ENCODE measurements at places on chromosomes 5 and 9.

DNA sequence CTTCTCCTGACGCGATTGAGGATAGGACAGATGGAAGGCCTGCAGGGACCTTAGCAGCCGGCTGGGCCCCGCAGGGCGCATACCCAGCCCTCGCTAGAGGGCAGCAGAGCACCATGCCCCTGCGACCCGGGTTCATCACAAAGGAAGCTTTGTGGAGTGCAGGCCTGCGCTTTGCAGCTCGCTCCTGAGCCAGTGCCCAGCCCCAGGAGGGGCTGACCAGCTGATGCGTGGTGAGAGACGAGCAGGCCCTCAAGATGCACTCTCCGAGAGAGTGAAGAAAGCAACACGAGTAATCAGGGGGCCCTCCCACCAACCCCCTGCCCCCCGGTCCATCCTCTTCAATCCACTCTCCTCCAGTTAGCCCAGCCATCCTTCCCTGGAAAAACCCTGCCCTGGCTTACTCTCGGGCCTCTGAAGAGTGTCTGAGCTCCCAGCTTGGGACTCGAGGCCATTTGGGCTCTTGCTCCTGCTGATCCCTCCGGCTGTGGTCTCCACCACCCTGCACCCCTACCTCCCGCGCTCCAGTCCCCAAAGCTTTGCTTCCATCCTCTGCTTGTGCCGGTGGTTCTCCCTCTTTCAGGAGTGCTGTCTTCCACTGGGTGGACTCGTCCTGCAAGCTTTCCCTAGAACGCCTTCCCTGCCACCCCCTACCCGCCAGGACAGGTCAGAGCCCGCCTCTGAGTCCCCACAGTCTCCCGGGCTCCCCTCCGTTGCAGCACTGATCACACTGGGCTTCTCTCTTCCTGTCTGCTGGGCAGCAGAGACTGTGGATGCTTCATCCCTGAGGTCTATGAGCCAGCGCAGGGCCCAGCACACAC is 9.1 kb upstream of the KIF12 start:
- H3K27ac ChIP-seq, result no peak overlapping the region
- no peaks in the 10 kb centered on the region for H3K36me3 ChIP-seq
- H3K4me3 ChIP-seq, result no peak overlapping the region
- DNase-seq, result peak; percentile 69

DNA sequence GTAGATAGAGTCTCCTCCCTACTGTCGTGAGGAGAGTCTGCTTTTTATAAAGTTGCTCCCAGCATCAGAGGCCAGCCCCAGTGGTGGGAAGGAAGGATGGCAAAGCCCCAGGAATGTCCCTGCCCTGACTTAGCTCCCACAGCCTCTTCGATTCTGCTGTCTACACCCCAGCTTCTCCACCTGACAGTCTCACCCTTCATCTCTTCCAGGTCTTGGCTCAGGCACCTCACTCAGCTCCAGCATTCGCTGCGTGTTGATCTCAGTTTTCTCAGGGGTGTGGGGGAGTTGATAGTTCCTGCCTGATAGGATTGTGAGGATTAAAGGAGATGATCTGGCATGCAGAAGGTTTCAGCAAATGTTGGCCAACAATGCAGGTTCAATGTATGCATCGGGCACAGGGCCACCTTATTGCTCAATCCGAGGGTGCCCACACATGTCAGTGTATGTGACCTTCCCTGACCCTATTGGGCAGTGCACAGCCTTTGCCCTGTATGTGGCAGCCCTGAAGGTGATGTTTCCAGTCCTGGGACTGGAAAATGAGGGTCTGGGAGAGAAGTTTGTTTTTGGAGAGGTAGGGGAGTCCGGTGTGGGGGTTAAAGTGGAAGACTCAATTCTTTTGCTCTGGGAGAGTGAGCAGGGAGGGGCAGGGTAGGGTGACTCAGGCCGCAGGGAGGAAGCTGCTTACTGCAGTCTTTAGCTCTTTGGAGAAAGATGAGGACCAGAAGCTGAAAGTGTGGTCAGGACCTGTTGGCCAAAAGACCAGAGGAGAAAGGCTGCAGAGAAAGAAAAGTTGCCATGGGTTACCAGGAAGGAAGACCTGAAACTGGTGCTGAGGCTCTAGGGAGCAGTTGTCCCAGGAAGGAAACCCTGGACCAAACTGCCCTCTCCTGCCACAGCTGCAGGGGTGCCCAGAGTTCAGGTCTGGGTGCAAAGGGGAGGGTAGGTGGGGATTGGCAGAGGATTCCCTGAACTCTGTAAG is 153.2 kb downstream of the MACROH2A1 start:
- no peak overlapping the region for H3K4me3 ChIP-seq
- DNase-seq, result no peak
- H3K27me3 ChIP-seq, result no peaks in the 10 kb centered on the region
- H3K4me1 ChIP-seq, result no peaks in the 10 kb centered on the region
- no peaks in the 10 kb centered on the region for H3K36me3 ChIP-seq

GRCh38 chr5:154465169-154465568 is 12.9 kb downstream of the HAND1 start:
- H3K4me3 ChIP-seq, result no peak overlapping the region
- H3K36me3 ChIP-seq, result no peaks in the 10 kb centered on the region
- DNase-seq, result no peak
- no peaks in the 10 kb centered on the region for H3K4me1 ChIP-seq
- no peak overlapping the region for H3K27ac ChIP-seq
- H3K27me3 ChIP-seq, result peaks cover 24% of the 10 kb centered on the region

GRCh38 chr5:118553662-118554061 is 434.7 kb downstream of the DTWD2 start:
- no peaks in the 10 kb centered on the region for H3K4me1 ChIP-seq
- no peak overlapping the region for H3K4me3 ChIP-seq
- H3K27me3 ChIP-seq, result peaks cover 1% of the 10 kb centered on the region
- DNase-seq, result no peak
- no peaks in the 10 kb centered on the region for H3K36me3 ChIP-seq

DNA sequence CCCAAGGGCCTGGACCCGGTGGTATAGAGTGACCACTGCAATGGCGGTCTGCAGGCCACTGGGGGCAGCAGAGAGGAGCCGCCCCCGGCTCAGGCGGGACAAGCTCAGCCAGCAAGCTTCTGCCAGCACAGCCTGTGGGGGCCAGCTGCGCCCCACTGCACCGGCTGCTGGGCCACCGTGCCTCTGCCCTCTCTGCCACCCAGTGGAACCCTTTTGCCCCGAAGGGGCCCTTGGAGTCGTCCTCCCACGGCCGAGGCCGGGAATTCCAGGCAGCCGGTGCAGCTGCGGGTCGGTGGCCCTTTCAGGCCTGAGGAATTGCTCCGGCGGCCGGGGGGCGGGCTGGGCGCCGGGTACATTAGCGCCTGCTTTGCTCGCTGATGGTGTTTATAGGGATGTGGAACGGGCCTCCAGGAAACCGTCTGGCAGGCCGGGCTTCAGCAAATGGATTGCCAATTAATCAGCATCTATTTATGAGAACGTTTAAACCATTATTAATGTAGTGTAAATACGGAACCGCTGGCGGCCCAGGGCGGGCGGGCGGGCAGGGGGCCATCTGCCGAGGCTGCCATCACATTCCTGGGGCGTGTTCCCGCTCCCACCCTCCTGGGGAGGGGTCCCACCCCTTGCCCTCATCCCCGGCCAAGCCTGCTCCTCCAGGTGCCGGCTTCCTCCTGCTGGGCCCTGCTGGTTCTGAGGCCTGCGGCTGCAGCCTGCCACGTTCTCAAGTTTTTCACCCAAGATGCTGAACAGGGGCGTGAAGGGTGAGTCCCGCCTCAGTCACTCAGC is 127.4 kb downstream of the BARX1 start:
- H3K27ac ChIP-seq, result no peak overlapping the region
- H3K36me3 ChIP-seq, result no peaks in the 10 kb centered on the region
- peaks cover 6% of the 10 kb centered on the region for H3K4me1 ChIP-seq
- H3K4me3 ChIP-seq, result no peak overlapping the region
- peak; percentile 61 for DNase-seq

- no peak for DNase-seq
- no peak overlapping the region for H3K27ac ChIP-seq
- H3K36me3 ChIP-seq, result peaks cover 16% of the 10 kb centered on the region
- H3K4me1 ChIP-seq, result no peaks in the 10 kb centered on the region
Measured at GRCh38 chr5:665956-666711, 27.0 kb downstream of the TPPP start.

DNA sequence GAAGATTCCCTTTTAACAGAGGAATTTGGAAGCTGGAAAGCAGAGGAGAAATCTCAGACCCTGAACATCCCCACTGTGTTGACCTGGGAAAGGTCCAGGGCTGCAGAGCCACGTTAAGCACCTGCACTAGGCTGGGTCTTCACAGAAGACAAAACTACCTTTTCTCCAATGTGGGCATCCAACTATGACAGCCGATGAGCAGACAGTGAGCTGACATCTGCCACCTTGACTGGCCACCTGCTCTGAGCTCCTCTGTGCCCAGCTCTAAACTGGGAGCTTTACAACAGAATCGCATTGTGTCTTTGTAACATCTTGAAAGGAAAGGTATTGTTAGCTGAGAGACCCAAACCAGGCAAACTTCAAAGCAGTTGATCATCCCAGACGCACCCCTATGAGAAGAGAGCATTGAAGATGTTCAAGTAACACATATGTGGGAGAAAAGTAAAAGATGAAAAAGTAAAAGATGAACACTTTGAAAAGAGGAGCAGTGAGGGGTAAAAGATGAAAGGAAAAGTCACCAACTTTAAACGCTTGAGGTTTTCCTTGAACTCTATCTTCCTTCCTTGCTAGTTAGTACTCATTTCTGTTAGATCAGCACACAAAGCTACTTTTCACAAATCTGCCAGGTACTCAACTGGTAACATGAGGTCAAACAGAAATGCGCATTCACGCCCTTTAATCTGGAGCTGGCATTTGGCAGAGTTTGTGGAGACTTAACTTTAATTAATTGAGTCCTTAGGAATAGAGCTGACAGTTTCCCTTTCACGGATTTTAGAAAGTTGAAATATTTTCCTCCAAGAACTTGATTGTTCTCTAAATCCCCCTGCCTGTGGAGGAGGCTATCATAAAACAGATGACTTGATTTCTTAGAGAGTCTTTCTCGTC is 53.2 kb upstream of the CTXN3 start:
- H3K27ac ChIP-seq, result no peak overlapping the region
- DNase-seq, result no peak
- no peaks in the 10 kb centered on the region for H3K27me3 ChIP-seq
- H3K4me1 ChIP-seq, result peaks cover 5% of the 10 kb centered on the region

GRCh38 chr5:77400645-77401044 is 91.5 kb downstream of the WDR41 start:
- peaks cover 6% of the 10 kb centered on the region for H3K4me1 ChIP-seq
- DNase-seq, result no peak
- H3K4me3 ChIP-seq, result no peak overlapping the region
- no peak overlapping the region for H3K27ac ChIP-seq

DNA sequence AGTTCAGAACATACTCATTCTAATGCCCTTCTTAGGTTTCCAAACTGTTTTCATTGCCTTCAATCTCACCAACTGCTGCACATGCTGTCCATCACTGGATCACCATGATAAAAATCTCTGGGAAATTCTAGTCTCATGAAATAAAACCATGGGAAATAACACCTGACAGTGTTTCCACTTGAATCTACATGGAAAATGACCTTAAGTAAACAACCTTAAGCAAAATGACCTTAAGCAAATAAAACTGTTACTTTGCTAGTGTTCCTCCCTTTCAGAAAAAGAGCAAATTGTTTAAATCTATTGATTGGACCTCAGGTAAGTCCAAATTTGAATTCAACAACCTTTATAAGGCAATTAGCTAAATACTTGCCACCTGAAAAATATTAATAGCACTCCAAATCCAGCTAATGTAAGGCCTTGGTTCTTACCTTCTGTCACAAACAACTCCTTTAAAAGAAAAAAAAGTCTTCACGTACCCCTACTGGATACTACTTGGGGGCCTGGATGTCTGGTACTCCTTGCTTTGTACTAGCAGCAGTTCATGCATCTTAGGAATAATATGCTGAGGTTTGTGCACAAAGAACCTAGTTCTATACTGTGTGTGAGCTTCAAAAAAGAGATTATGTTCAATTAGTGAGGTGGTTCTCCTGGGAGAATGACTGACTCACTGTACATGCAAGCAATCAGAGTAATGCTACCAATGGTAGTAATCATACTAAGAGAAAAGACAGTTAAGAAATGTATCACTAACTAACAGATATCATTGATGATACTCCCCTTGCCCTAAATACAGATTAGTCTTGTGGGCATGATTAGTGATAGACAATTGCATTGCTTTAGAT is 630.4 kb downstream of the PSAT1 start:
- no peak for DNase-seq
- no peak overlapping the region for H3K27ac ChIP-seq
- H3K4me3 ChIP-seq, result no peak overlapping the region
- peaks cover 3% of the 10 kb centered on the region for H3K27me3 ChIP-seq
- no peaks in the 10 kb centered on the region for H3K4me1 ChIP-seq
- H3K36me3 ChIP-seq, result no peaks in the 10 kb centered on the region

GRCh38 chr9:114626415-114627020 is 15.4 kb downstream of the TMEM268 start:
- no peaks in the 10 kb centered on the region for H3K4me1 ChIP-seq
- H3K27ac ChIP-seq, result no peak overlapping the region
- H3K36me3 ChIP-seq, result peaks cover 22% of the 10 kb centered on the region
- DNase-seq, result no peak

DNA sequence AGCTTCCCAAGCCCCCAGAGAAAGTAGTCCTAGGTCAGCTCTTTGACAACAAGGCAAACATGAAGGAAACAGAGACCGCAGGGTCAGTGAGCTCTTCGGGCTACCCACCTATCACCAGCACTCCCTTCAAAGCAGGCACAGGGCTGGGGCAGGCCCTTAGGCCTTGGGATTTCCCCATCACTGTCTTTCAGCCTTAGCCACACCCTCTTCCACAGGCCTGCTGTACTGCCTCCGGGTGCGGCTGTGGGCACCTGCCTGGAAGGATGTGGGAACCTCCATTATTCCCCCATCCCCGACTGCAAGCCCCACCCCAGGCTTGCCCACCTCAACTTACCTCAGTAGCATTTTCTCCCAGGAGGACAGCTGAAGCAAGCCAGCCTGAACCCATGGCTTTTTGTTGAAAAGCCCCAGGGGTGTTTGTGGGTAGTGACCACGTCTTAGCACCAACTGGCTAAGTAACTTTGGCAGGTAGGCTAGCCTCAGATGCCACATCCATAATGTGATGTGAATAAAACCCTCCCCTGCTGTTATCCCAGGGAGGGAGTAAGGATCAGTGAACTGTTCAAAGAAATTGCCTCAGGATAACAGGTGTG is 100.2 kb downstream of the PIK3R1 start:
- peaks cover 9% of the 10 kb centered on the region for H3K4me1 ChIP-seq
- no peaks in the 10 kb centered on the region for H3K27me3 ChIP-seq
- peak; percentile 55 for DNase-seq
- no peak overlapping the region for H3K27ac ChIP-seq
- no peaks in the 10 kb centered on the region for H3K36me3 ChIP-seq

GRCh38 chr5:174292348-174292747 is 246.8 kb downstream of the NSG2 start:
- H3K36me3 ChIP-seq, result no peaks in the 10 kb centered on the region
- no peak overlapping the region for H3K27ac ChIP-seq
- no peaks in the 10 kb centered on the region for H3K27me3 ChIP-seq
- DNase-seq, result no peak

GRCh38 chr5:5040712-5041111 is 99.4 kb upstream of the ADAMTS16 start:
- H3K27ac ChIP-seq, result no peak overlapping the region
- H3K4me3 ChIP-seq, result no peak overlapping the region
- H3K36me3 ChIP-seq, result no peaks in the 10 kb centered on the region
- H3K4me1 ChIP-seq, result no peaks in the 10 kb centered on the region
- no peak for DNase-seq

GRCh38 chr5:448061-448765 is 5.2 kb downstream of the EXOC3 start:
- no peak overlapping the region for H3K27ac ChIP-seq
- no peak overlapping the region for H3K4me3 ChIP-seq
- H3K4me1 ChIP-seq, result peaks cover 35% of the 10 kb centered on the region
- no peak for DNase-seq
- H3K36me3 ChIP-seq, result peaks cover 67% of the 10 kb centered on the region

Measured in activated naive CD8-positive, alpha-beta T cell treated with anti-CD3 and anti-CD28 coated beads for 36 hours (primary cell).